ENCODE measurements at places on chromosomes 2 and 18.
A peak's percentile ranks its signal among the peaks of the same experiment; 100 is the strongest.

DNA sequence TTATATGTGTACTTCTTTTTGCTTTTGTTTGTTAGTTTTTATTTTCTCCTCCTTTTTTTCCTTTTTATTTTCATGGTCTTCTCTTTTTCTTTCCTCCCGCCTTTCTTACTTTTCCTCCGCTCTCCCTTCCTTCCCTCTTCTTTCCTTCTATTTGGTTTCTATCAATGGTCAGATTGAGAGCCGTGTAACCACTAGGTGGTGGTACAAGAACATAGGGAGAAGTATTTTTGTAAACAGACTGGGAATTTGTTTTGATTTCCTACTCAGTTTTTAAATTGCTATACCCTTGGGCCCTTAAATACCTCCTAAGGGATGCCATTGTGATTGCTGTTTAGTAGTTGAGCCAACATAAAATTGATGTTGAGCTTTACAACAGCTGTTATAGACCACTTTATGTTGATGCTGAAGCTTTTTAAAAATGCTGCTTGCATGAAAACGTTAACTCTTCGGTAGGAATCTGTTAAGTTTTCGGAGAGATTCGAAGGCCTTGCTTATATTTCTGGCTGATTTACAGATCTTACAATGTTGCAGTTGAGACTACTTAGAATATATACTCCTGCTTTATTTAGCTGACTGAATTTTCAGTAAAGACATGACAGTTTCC is 124.2 kb downstream of the UBE2E3 start:
- DNase-seq: no peak

GRCh38 chr2:109373791-109374547 is 239.8 kb downstream of the SEPTIN10 start:
- no peak for DNase-seq

GRCh38 chr2:140308706-140309105 is 1528.5 kb upstream of the NXPH2 start:
- no peak for DNase-seq

DNA sequence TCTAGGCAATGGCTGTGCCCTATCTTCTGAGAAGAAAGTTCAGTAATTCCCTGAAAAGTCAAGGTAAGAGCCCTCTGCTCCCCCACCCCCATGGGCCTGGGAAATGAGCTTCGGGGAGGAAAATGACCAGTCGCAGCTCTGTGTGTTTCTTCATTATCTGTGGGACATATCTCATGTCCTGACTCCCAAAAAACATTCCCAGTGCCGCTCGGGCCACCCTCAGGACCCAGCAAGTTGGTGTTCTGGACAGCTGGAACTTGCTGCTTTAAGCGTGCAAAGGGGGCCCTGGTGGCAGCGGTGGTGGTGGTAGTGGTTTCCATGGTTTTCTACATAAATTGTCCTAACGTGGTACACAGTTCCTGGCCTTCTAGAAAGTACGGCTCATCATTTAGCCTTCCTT is 17.2 kb upstream of the PRLH start:
- no peak for DNase-seq

DNA sequence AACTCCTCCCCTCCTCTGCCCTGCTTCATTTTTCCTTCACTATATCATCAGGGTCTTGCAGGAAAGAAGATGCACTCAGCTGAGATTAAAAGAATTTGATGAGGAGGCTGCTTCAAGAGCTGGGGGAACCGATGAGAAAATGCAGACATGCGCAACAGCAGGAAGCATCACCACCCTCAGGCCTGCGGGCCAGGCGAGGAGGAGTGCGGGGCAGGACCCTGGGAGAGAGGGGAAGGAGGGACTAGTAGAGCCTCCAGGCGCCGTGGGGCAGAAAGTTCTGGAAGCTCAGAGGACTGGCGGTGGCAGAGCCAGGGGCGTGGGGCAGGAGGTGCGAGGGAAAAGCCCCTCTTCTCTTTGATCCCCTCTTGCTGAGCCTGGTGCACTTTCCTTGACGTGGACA is 108.2 kb downstream of the CD226 start:
- DNase-seq: no peak

DNA sequence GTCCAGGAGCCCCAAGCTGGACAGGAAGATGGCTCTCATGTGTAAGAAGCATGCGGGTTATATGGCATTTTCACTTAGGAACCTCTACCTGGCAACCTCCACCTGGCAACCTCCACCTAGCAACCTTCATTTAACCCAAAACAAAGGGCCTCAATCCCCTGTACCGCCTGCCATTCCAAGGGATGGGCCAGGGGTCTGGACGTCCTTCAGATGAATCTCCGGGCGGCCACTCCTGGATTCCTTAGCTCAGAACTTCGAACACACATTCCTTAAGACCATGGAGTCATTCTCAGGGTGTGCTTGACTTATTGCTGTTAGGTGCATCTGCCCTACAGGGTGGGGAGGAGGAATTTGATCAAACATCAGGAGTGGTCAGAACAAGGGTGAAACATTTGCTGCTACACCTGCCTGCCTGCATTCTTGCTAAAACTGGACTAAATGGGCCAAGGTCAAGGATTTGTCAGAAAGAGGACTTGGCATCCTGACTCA is 277.6 kb downstream of the PHLPP1 start:
- DNase-seq: no peak

DNA sequence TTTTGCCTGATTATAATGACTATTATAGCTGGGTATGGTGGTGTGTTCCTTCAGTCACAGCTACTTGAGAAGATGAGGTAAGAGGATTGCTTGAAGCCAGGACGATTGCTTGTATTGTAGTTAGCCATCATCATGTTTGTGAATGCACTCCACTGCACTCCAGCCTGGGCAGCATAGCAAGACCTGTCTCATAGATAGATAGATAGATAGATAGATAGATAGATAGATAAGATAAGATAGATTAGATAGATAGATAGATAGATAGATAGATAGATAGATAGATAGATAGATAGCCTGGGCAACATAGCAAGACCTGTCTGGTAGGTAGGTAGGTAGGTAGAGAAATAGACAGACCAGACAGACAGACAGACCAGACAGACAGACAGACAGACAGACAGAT is 127.3 kb downstream of the MGAT5 start:
- no peak for DNase-seq

GRCh38 chr2:86293612-86294011 is 43.8 kb downstream of the REEP1 start:
- no peak for DNase-seq

- DNase-seq: no peak
Observed at GRCh38 chr18:35682281-35682867, 100.8 kb downstream of the GALNT1 start.

- DNase-seq: no peak
Observed at GRCh38 chr2:99772591-99773331, 282.9 kb upstream of the REV1 start.

DNA sequence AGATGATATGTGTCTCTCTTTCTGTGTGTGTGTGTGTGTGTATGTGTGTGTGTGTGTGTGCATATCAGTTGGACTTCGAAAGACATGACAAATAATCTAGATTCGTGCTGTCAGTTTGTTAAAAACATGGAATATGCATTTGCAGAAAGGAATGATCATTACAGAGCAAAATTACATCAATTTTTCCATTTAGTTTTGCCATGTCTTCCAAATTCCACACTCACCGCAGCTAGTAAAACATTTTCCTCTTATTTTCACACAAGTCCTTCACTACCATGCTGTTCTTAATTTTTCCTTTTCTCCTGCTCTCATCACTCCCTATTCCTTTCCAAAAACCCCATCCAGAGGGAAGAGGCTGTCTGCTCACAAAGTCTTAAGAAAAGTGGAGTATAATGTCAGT is 1191.4 kb upstream of the SLC39A10 start:
- DNase-seq: no peak

DNA sequence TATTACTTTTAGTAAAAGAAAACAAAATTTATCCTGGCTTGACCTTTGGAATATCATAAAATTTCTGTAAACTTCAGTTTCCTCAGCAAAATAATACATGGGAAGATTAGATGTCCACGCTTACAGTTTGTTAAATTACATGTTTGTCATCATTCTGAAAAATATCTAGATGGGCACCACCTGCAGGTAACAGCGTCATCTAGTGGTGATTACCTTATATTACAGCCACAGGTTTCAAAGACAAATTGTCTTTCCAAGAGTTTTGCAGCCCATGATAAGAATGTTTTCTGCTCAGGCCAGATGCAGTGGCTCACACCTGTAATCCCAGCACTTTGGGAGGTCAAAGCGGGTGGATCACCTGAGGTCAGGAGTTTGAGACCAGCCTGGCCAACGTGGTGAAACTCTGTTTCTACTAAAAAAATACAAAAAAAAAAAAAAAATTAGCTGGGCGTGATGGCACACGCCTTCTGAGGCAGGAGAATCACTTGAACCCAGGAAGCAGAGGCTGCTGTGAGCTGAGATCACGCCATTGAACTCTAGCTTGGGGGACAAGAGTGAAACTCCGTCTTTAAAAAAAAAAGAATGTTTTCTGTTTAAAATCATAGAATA is 96.3 kb upstream of the RASGRP3 start:
- DNase-seq: no peak

- no peak for DNase-seq
Observed at GRCh38 chr2:168685600-168686451, 116.6 kb upstream of the NOSTRIN start.

DNA sequence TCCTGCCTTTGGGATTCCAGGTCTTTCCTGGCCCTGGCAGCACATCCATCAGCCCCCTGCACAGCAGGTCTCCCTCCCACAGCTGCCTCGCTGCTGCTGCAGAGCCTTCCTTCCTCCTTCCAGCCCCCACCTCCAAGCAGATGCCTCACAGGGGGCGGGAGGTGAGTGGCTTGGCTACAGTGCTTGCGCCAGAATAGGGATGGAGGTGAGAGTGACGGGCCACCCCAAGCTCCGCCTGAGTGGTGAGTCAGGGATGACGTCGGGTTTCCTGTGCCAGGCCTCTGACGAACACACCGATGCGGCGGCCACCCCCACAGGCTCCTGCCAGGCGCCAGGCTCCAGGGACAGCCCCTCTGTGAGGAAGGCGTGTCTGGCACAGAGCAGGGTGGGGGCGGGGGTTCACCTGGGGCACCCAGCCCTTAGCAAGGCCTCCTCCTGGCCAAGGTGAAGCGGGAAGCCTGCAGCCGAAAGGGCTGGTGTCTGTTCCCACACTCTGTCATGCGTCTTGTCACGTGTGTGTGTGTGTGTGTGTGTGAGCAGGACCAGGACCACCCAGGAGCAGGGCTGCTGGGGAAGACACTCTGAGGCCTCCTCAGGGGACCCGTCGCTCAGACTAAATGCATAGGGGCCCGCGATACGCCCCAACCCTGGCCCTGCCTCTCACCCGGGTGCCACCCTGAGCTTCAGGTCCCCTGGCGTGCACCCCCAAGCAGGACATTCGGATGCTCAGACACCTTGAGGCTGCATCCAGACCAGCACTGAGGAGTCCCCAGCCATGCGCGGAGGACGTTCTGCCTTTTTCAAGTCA is 3.4 kb upstream of the DUSP2 start:
- DNase-seq: peak; percentile 91

- no peak for DNase-seq
Observed at GRCh38 chr18:24220318-24220688, 81.4 kb downstream of the CABYR start.

DNA sequence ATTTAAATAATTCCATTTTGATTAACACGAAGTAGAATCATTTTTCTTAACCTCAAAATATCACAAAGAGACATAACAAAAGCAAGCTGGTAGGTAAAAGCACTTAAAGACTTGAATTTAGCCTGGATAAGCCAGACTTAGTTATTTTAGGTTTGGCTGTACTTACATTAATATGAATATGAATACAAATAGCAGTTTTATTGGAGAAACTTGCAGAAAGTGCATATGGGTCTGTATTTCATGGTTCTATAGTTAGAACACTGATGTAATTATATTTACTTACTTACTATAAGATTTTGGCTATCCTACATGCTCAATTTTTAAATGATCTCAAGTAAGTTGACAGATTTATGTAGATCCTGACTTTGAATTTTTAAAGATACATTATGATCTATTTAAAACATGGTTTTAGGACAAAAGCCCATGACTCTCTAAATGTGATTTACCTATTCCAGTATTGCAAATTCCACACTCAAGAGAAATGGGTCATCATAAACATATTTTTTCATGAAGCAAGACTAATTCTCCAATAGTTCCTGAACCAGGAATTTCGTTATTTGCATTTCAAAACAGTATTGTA is 1575.4 kb upstream of the NXPH2 start:
- no peak for DNase-seq

- no peak for DNase-seq
Observed at GRCh38 chr2:172571245-172571644, 15.4 kb downstream of the PDK1 start.

DNA sequence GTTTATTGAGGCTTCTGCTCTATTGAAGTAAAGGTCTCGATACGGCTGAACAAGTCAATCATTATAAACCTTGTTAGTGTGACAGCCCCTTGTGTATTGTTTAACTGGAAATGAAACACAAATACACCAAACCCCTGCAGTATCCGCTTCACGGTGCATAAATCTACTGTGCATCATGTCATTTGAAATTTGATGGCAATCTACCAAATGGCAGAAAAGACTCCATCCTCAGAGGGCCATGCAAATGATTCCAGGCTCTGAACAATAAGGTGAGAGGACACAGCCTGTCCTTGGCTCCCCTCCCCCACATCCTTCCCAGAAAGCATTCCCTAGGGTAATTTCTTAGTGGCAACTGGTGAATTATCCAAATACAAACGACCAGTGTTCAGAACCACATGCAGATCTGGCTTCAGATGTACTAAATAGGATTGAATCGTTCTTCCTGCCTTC is 80.6 kb downstream of the ADCYAP1 start:
- no peak for DNase-seq

DNA sequence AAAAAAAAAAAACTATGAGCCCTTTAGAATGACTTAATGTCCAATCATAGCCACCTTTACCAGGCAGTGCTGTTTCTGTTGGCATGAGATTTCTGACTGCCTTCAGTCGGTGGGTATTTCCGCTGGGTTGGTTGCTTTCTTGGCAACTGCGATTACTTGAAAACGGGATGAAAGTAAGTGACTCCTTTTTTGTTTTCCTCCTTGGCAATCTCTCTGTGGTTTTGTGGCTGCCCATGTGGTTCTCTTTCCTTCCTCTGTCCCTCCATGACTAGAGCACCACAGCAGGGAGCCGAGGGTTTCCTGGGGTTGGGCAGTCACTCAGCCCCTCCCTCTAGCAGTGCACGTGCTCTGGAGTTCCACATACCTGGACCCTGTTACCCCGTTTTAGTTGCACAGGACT is 112.1 kb downstream of the KLHL29 start:
- DNase-seq: no peak

DNA sequence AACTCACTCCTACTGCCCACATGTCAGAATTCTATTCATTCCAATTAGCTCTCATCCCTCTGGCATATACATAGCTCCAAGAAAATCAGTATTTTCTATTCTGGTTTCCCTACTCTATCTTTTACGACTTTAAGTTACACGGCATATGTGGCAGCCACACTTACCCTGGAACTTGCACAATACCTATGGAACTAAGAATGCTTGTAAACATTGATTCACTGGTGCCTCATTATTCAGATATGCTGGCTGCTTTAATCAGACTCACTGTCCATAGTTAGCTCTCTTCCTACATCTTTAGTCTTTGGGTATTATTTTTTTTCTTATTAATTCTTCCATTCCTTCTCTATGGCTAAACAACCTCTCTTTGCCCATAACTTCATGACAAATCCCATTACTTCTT is 1519.9 kb upstream of the ACVR2A start:
- DNase-seq: no peak

GRCh38 chr2:38394041-38394440 is 17.0 kb upstream of the ATL2 start:
- no peak for DNase-seq

Data from NK-92 treated with Interleukin-12 subunit alpha and Interleukin-12 subunit beta, amount 100 ng/mL, for 24 hours (cell line).